ENCODE measurements at places on chromosomes 7 and 10. TPM values are rescaled to one million over a fixed set of nuclear protein-coding genes. Genes with fewer than 3 reads are reported as not detected.

GRCh38 chr7:99374111-99375064 is at the start of gene ARPC1B:
TSS of gene ARPC1B (plus strand) at chr7:99374730. CDS start at chr7:99385715, 10,985 bp downstream.
- peak within 1 kb of the TSS; percentile 94 for H3K27ac ChIP-seq
- H3K4me1 ChIP-seq: peaks cover 45% of the 10 kb centered on the region
- no peaks in the 10 kb centered on the region for H3K27me3 ChIP-seq
- no peaks in the 10 kb centered on the region for H3K36me3 ChIP-seq
- DNase-seq: peak; percentile 90

GRCh38 chr7:91913612-91914011 is 27.1 kb upstream of the AKAP9 start:
- H3K36me3 ChIP-seq: no peaks in the 10 kb centered on the region
- no peak overlapping the region for H3K4me3 ChIP-seq
- DNase-seq: no peak
- no peaks in the 10 kb centered on the region for H3K4me1 ChIP-seq

The PDAP1 gene
- 60.4 TPM for total RNA-seq

DNA sequence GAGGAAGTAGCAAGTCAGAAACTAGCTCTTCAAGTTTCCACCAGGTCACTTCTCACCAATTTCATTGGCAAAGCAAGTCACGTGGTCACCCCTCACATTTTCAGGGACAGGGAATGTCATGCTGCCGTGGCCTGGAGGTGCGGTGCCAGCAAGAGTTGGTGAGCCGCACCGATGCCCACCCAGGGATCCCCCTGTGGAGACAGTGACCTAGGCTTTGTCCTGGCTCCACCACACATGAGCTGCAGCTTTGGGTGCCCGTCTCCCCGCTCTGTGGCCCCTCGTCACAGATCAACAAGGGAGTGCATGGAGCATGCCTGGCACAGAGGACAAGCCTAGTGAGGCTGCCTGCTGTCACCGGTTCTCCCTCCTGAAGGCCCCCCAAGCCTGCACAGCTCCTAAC is 226.7 kb upstream of the PPP2R2D start:
- H3K36me3 ChIP-seq: no peaks in the 10 kb centered on the region
- no peaks in the 10 kb centered on the region for H3K27me3 ChIP-seq
- no peak overlapping the region for H3K27ac ChIP-seq
- no peak overlapping the region for H3K4me3 ChIP-seq

The FAM241B gene
- 1.1 TPM for total RNA-seq

DNA sequence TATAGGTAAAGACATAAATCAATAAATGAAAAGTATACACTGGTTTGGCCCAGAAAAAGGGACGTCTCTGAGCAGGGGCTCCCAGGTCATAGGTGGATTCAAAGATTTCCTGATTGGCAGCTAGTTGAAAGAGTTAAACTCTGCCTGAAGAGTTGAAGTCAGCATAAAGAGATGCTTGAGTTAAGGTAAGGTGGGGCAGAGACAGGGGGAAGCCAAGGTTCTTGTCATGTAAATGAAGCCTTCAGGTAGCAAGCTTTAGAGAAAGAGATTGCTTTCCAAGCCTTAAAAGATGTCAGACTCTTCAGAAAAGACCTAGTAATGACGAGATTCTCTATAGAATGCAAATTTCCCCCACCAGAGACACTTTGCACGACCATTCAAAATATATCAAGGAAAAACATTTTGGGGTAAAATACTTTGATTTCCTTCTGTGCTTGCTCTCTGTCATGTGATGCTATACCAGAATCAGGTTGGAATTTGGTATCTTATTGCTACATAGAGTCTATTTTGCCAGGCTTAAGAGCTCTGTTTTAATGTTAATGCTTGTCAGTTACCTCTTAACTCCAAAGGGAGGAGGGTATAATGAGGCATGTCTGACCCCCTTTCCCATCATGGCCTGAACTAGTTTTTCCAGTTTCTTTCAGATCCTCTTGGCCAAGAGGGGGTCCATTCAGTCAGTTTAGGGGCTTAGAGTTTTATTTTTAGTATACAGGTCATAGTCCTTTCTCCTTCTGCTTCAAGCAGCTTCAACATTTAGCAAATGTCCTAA is 429.6 kb downstream of the ADRA2A start:
- H3K36me3 ChIP-seq: no peaks in the 10 kb centered on the region
- no peaks in the 10 kb centered on the region for H3K27me3 ChIP-seq
- no peaks in the 10 kb centered on the region for H3K4me1 ChIP-seq
- H3K4me3 ChIP-seq: no peak overlapping the region
- H3K27ac ChIP-seq: no peak overlapping the region

The FEZF1 gene
- total RNA-seq: not detected

The FAM25C gene
- not detected for total RNA-seq

DNA sequence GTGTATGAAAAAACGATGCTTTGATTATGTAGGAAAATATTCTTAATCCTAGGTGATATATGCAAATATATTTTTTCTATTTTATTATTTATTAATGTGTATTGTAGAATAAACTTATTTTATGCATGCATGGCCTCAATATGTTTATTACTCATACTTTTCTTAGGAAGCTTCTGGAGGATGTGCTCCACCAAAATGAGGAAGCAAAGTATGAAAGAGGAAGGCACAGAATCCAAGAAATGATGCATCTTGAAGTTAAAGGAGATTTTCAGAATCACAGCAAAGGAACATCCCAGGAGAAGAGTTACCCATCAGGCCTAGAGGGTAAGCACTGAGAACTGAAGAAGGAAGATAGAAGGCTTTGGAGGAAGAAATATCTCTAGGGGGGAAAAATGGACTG is 35.0 kb upstream of the MRPS16 start:
- no peaks in the 10 kb centered on the region for H3K36me3 ChIP-seq
- no peak overlapping the region for H3K4me3 ChIP-seq
- H3K27me3 ChIP-seq: no peaks in the 10 kb centered on the region
- no peaks in the 10 kb centered on the region for H3K4me1 ChIP-seq
- DNase-seq: no peak
- H3K27ac ChIP-seq: no peak overlapping the region

- H3K27me3 ChIP-seq: no peaks in the 10 kb centered on the region
- DNase-seq: no peak
- no peak overlapping the region for H3K27ac ChIP-seq
- no peak overlapping the region for H3K4me3 ChIP-seq
- H3K36me3 ChIP-seq: peaks cover 13% of the 10 kb centered on the region
These were observed 40.0 kb downstream of the MINPP1 start for GRCh38 chr10:87544721-87545120.

GRCh38 chr10:120174491-120174890 is 282.0 kb downstream of the SEC23IP start:
- no peak for DNase-seq
- H3K4me1 ChIP-seq: no peaks in the 10 kb centered on the region
- no peak overlapping the region for H3K4me3 ChIP-seq
- no peaks in the 10 kb centered on the region for H3K36me3 ChIP-seq
- no peak overlapping the region for H3K27ac ChIP-seq

DNA sequence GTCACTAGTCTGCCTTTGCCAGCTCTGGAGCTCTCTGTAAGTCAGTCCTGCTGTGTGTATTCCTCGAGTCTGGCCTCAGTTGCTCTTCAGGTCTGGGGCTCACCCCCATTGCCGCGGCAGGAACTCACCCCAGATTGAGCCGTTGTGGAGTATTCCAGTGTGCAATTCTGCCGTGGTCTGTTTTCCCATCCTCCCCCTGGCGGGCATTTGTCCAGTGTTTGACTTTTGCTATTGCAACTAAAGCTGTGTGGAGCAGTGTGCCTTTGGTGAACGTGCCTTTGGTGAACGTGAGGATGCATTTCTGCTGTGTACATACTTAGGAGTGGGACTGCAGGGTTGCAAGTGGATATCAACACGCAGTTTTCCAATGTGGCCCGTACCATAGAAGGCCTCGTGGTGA is 134.5 kb downstream of the FAM53B start:
- no peak overlapping the region for H3K27ac ChIP-seq
- H3K36me3 ChIP-seq: no peaks in the 10 kb centered on the region
- H3K4me1 ChIP-seq: peaks cover 95% of the 10 kb centered on the region
- no peak for DNase-seq

DNA sequence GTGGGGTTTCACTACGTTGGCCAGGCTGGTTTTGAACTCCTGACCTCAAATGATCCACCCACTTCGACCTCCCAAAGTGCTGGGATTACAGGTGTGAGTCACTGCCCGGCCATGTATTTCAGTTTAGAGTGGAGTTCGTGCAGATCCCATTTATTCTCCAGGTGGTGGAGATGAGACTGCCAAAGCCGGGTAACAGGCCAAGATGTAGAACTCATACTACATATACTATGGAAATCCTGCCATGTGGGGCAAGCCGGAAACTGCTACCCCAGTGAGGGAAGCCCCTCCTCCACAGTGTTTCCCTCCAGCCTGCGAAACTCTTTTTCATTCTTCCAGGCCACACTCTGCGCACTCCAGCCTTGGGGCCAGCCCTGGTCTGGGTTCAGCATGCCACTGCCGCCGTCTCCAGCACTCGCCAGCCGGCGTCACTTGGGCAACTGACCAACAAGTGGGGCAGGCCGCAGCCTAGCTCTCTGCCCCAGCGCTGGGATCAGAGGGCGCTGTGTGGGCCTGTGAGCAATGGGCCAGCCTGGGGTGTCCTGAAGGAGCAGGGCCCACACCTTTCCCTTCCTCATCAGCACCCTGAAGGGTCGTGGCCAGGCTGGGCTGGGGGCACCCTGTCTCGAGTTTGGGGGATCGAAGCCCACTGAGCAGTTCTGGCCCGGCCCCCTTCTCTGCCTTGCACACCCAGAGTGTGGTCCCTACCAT is 122.0 kb downstream of the TRRAP start:
- H3K4me3 ChIP-seq: no peak overlapping the region
- H3K36me3 ChIP-seq: peaks cover 2% of the 10 kb centered on the region
- no peaks in the 10 kb centered on the region for H3K27me3 ChIP-seq
- H3K27ac ChIP-seq: no peak overlapping the region
- H3K4me1 ChIP-seq: no peaks in the 10 kb centered on the region
- no peak for DNase-seq

The ACTA2 gene
- total RNA-seq: 1.6 TPM

DNA sequence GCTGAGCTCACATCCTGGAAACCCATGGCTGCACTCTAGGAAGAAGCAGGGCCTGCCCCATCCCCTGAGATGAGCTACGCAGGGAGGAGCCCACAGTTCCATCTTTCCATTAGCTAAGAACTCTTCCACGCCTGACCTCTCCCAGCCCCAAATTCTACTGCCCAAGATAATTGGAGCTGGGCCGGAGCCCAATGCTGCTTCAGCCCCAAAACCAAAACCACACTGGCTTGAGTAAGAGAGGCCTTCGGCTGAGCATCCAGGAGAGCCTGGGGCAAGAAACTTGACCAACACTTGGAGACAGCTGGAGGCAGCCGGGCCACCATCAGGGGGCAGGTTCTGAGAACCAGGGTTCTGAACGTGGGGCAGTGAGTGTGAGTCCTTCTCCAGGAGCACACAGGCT is 116.1 kb upstream of the ZMIZ1 start:
- no peak overlapping the region for H3K4me3 ChIP-seq
- H3K36me3 ChIP-seq: no peaks in the 10 kb centered on the region
- H3K27ac ChIP-seq: no peak overlapping the region
- peaks cover 3% of the 10 kb centered on the region for H3K27me3 ChIP-seq

The PRKG1 gene
- total RNA-seq: not detected

- H3K4me1 ChIP-seq: no peaks in the 10 kb centered on the region
- DNase-seq: no peak
These were observed 104.0 kb downstream of the HOXA1 start for GRCh38 chr7:26991796-26992195.

GRCh38 chr7:156434706-156435105 is 205.9 kb upstream of the RNF32 start:
- no peak overlapping the region for H3K27ac ChIP-seq
- H3K4me1 ChIP-seq: no peaks in the 10 kb centered on the region
- no peak overlapping the region for H3K4me3 ChIP-seq
- H3K27me3 ChIP-seq: no peaks in the 10 kb centered on the region
- no peak for DNase-seq

- peaks cover 14% of the 10 kb centered on the region for H3K4me1 ChIP-seq
- H3K27me3 ChIP-seq: no peaks in the 10 kb centered on the region
- H3K27ac ChIP-seq: no peak overlapping the region
- no peak for DNase-seq
- H3K4me3 ChIP-seq: no peak overlapping the region
These were observed 22.8 kb downstream of the CYP17A1 start for GRCh38 chr10:102814453-102814871.

- H3K36me3 ChIP-seq: no peaks in the 10 kb centered on the region
- H3K4me1 ChIP-seq: no peaks in the 10 kb centered on the region
- no peak overlapping the region for H3K4me3 ChIP-seq
- DNase-seq: no peak
- no peaks in the 10 kb centered on the region for H3K27me3 ChIP-seq
These were observed 380.6 kb upstream of the VSTM2A start for GRCh38 chr7:54161621-54162020.

DNA sequence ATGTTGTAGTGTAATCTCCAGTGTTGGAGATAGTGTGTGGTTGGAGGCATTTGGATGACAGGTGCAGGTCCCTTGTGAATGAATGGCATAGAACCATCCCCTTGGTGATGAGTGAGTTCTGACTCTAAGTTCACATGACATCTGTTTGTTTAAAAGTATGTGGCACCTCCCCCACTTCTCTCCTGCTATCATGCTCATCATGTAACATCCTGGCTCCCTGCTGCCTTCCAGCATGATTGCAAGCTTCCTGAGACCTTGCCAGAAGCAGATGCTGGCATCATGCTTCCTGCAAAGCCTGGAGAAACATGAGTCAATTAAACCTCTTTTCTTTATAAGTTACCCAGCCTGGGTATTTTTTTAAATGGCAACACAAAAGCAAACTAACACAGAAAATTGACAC is 499.0 kb upstream of the SEMA3D start:
- H3K27me3 ChIP-seq: no peaks in the 10 kb centered on the region
- no peaks in the 10 kb centered on the region for H3K4me1 ChIP-seq
- no peaks in the 10 kb centered on the region for H3K36me3 ChIP-seq
- no peak for DNase-seq
- H3K4me3 ChIP-seq: no peak overlapping the region
- no peak overlapping the region for H3K27ac ChIP-seq

The MCM10 gene
- 0.15 TPM for total RNA-seq

DNA sequence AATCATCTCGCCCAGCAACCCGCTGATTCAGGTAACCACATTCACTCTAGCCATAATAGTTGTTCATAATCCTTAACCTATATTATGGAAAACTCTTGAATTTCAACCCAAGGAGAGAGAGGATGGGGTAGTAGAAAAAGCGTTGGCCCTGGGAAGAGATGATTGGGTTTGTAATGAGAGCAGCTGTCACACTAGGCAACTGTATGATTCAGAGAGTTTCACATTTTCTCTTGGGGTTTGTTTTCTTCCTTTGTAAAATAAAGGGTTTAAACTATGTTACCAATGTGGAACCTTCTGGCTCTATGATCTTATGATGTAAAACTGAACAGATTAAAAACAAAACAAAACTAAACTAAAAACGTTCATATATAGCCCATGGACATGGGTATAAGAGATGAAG is 705.2 kb upstream of the IGFBP3 start:
- no peak overlapping the region for H3K27ac ChIP-seq
- no peak for DNase-seq
- no peaks in the 10 kb centered on the region for H3K4me1 ChIP-seq

All from B cell (primary cell).